ENCODE measurements at places on chromosomes 13 and 19. TPM values are rescaled to one million over a fixed set of nuclear protein-coding genes. Genes with fewer than 3 reads are reported as not detected.

Gene CERS1
- total RNA-seq = 5.2 TPM

Gene ATP4B
- not detected for total RNA-seq

Gene PBX4
- total RNA-seq = 1.3 TPM

Gene ICAM5
- 1.2 TPM for total RNA-seq

Gene LCP1
- total RNA-seq = 0.22 TPM

Gene LGALS7
- total RNA-seq = not detected

Gene KPTN
- 20.5 TPM for total RNA-seq

Gene SELENOV
- total RNA-seq = not detected

Gene GRIK5
- total RNA-seq = 0.33 TPM

Gene GPC5
- total RNA-seq = not detected

Gene PLPPR3
- 5.3 TPM for total RNA-seq

Gene ZNF568
- 0.85 TPM for total RNA-seq

Gene PTH2
- total RNA-seq = not detected

Gene SCAF1
- total RNA-seq = 64.7 TPM

Gene HOMER3
- 31.3 TPM for total RNA-seq

Gene ZNF600
- 0.11 TPM for total RNA-seq

Gene RFPL4AL1
- total RNA-seq = not detected

Gene ZNF780B
- total RNA-seq = 4.7 TPM

Gene FCER2
- not detected for total RNA-seq

Gene COG3
- 11.7 TPM for total RNA-seq

Gene CYP4F8
- total RNA-seq = not detected

Gene ZNF850
- 0.45 TPM for total RNA-seq

Data from A549 treated with Mapracorat at 1 μM for 4 hours (cell line).